Uterus (tissue), 4 donors: ENCODE measurements at places on chromosomes 5 and 9. TPM values are rescaled to one million over a fixed set of nuclear protein-coding genes. Genes with fewer than 3 reads are reported as not detected.

CDH9 gene
- not detected for total RNA-seq

SH2D3C gene
- total RNA-seq, result 16.7 TPM

ENTPD2 gene
- 2.4 TPM for total RNA-seq

DNA sequence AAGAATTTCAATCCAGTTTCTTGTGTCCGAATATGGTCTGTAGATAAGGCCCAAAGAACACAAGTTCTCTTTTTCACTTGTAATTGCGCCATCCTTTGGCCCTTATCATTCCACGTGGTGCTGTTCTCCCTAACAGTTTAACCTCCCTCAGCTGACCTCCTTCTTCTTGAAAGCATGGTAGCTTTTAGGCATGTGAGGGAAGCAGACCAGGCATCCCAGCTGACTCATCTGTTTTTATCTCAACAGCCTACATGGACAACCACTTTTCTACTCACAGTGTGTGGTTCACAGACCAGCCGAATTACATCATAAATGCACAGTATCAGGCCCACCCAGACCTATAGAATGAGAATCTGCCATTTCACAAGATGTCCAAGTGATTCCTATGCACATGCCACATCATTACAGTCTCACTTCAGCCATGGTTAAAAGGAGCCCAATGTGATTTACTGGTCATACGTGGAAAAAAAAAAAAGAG lies 26.9 kb upstream of the PLIN2 start:
- H3K27me3 ChIP-seq, result no peaks in the 10 kb centered on the region
- H3K27ac ChIP-seq, result peak overlapping the region; percentile 62
- peak; percentile 88 for DNase-seq
- no peaks in the 10 kb centered on the region for H3K4me1 ChIP-seq
- no peaks in the 10 kb centered on the region for H3K36me3 ChIP-seq

DNA sequence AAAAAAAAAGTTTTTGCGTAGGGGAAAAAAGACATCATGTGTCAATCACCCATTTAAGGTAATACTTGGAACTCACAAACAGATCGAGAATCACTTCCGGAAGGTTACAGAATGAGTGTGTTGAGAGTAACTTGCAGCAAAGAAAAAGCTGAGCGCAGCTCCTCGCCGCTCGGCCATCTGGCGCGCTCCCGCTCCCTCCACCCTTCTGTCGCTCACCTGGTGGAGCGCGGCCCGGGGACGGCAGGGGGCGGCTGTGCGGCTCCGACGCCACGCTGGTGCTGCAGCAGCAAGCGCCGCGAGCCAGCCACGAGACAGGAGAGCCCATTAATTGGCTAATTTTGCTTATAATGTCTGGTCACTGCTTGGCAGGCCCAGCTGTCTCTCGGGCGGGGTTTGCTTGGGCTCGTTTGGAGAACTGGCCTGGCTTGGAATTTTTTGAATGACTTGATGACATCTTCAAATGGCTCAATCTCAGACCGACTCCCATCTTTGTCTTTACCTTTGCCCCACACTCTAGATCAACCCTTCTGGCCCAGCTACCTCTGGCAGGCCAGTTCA lies 601.8 kb downstream of the CCDC171 start:
- no peaks in the 10 kb centered on the region for H3K36me3 ChIP-seq
- H3K4me3 ChIP-seq, result no peak overlapping the region
- DNase-seq, result no peak

- H3K27me3 ChIP-seq, result no peaks in the 10 kb centered on the region
- H3K27ac ChIP-seq, result no peak overlapping the region
- no peaks in the 10 kb centered on the region for H3K36me3 ChIP-seq
- H3K4me1 ChIP-seq, result no peaks in the 10 kb centered on the region
- H3K4me3 ChIP-seq, result no peak overlapping the region
- no peak for DNase-seq
Observed at GRCh38 chr9:72464857-72465592, 56.4 kb upstream of the TMC1 start.

NDUFA8 gene
- total RNA-seq, result 36.8 TPM

DNA sequence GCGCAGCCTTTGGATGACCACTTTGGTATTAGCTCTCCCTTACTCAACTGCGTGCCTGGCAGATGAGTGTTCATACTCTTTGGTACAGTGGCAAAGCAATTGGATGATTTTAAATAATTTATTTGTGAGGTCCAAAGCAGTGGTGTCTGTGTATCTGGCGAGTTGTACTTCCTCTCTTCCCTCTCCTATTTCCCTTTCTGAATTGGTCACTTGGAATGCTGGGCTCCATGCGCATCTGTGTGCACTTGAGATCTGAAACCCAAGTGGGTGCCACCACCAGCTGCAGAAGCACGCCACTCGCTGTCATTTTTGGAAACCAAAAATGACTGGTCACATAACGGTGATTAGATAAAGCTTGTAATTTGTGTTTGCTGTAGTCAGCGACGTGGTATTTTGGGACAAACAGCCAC lies 386.0 kb upstream of the KLF4 start:
- H3K4me1 ChIP-seq, result no peaks in the 10 kb centered on the region
- no peak overlapping the region for H3K4me3 ChIP-seq
- H3K27me3 ChIP-seq, result no peaks in the 10 kb centered on the region
- DNase-seq, result no peak

- DNase-seq, result no peak
- H3K36me3 ChIP-seq, result no peaks in the 10 kb centered on the region
- H3K4me3 ChIP-seq, result no peak overlapping the region
- no peak overlapping the region for H3K27ac ChIP-seq
Observed at GRCh38 chr5:172494630-172495505, 40.5 kb upstream of the SH3PXD2B start.

MARVELD2 gene
- total RNA-seq, result 0.26 TPM

- H3K27me3 ChIP-seq, result no peaks in the 10 kb centered on the region
- no peaks in the 10 kb centered on the region for H3K4me1 ChIP-seq
- no peaks in the 10 kb centered on the region for H3K36me3 ChIP-seq
- H3K27ac ChIP-seq, result no peak overlapping the region
Observed at GRCh38 chr5:164627021-164627420, 1121.6 kb downstream of the MAT2B start.

- H3K27ac ChIP-seq, result no peak overlapping the region
- no peaks in the 10 kb centered on the region for H3K4me1 ChIP-seq
- DNase-seq, result no peak
- H3K27me3 ChIP-seq, result no peaks in the 10 kb centered on the region
Observed at GRCh38 chr5:59922220-59922619, 28.7 kb upstream of the PDE4D start.

GRCh38 chr5:71475788-71476384 lies 20.4 kb downstream of the BDP1 start:
- no peaks in the 10 kb centered on the region for H3K27me3 ChIP-seq
- H3K27ac ChIP-seq, result no peak overlapping the region
- H3K4me1 ChIP-seq, result no peaks in the 10 kb centered on the region
- no peak for DNase-seq

DNA sequence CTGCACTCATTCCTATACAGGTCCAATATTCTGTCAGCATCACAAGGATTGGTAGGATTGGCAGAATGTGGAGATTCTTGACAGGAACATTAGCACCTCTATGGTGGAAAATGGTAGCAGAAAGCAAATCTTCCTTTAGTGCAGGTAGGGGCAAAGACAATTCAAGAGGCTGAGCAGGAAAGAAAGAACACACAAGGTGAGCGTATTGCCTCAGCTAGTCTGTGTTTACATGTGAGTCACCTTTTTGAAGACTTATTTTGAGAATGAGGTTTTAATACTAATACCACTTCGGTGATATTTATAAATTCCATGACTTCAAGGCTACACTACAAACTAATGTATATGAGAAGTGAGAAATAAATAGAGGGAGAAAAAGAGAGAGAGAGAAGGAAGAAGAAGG lies 717.0 kb downstream of the BRINP1 start:
- H3K4me3 ChIP-seq, result no peak overlapping the region
- H3K27me3 ChIP-seq, result no peaks in the 10 kb centered on the region
- no peak overlapping the region for H3K27ac ChIP-seq
- DNase-seq, result no peak
- no peaks in the 10 kb centered on the region for H3K4me1 ChIP-seq
- H3K36me3 ChIP-seq, result no peaks in the 10 kb centered on the region

TTF1 gene
- 7.9 TPM for total RNA-seq

- no peaks in the 10 kb centered on the region for H3K36me3 ChIP-seq
- DNase-seq, result no peak
- no peak overlapping the region for H3K4me3 ChIP-seq
- no peaks in the 10 kb centered on the region for H3K27me3 ChIP-seq
- H3K4me1 ChIP-seq, result no peaks in the 10 kb centered on the region
- no peak overlapping the region for H3K27ac ChIP-seq
Observed at GRCh38 chr9:136947028-136947891, 2.2 kb downstream of the C8G start.

GM2A gene
- total RNA-seq, result 14.7 TPM

DNA sequence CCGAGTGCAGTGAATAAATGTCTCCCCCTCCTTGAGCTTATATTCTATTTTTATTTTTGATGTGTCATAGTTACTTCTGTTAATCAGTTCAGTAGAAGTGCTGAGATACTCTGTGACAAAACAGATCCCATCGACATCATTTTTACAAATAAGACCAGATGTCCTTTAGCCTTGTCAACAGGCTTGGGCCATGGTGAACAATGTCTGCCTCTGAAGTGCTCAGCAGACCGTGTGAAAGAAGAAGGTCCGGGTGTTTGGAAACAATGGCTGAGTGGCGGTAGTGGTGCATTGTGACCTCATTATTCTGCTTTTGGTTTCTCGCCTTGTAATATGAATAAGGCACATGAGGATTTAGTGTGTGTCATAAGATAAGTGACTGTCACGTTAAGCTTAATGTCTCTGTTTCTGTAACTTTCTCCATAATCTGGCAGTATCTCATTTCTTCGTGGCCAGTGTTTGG lies 71.2 kb downstream of the SYK start:
- no peak overlapping the region for H3K27ac ChIP-seq
- no peak overlapping the region for H3K4me3 ChIP-seq
- H3K27me3 ChIP-seq, result no peaks in the 10 kb centered on the region
- H3K4me1 ChIP-seq, result no peaks in the 10 kb centered on the region
- no peak for DNase-seq

DNA sequence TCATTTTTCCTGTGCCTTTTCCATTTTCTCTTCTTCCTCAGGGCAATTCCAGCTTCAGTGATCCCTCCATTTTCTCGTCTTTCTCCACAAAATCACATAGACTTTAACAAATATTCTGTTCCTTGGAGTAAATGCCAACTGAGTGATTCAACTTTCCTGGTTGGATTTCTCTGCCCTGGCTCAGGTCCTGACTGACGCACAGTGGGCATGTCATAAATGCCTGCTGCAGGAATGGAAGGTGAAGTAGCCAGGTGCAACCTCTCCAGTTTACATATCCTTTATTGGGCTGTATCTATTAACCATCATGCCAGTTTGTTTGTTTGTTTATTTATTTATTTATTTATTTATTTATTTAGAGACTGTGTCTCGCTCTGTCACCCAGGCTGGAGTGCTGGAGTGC lies 95.1 kb downstream of the MEF2C start:
- H3K4me3 ChIP-seq, result no peak overlapping the region
- no peak for DNase-seq
- no peaks in the 10 kb centered on the region for H3K36me3 ChIP-seq
- H3K27ac ChIP-seq, result peak overlapping the region; percentile 19

DNA sequence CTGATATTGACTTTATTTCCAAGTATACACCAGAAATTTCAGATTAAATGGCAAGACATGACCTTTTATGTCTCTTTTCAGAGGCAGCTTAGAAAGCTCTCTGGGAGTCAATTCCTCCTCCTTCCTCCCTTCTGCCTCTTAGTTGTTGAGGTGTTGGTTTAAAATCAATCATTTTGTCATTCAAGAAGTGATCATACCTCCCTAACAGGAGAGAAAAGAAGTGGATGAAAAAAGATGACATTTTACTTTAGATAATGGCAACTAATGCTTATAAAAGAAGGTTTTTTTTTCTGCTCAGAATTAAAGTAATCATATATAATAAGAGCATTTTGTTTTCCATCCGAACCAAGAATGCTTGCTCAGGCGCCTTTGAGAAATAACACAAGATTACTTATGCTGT lies 448.7 kb downstream of the CTNND2 start:
- no peak overlapping the region for H3K4me3 ChIP-seq
- no peaks in the 10 kb centered on the region for H3K27me3 ChIP-seq

DNA sequence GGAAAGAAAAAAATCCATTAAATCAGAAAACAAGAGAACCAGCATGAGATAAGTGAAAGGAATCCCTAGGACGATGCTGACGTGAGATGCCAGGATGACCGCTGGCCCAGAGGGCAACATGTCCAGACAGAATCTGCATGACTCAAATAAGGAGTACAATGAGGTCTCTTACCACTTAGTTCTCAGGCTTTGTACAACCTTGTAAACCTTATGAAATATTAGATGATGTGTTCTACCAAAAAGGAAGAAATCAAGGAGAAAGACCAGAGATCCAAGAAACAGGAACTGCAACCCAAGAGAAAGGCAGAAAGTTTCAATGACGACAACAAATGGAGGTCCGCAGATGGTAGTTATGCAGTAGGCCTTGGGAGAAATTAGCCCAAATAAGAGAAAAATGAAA lies 2.8 kb upstream of the GPR150 start:
- DNase-seq, result no peak
- H3K27me3 ChIP-seq, result no peaks in the 10 kb centered on the region
- no peaks in the 10 kb centered on the region for H3K36me3 ChIP-seq
- no peak overlapping the region for H3K27ac ChIP-seq
- peaks cover 5% of the 10 kb centered on the region for H3K4me1 ChIP-seq

PCDHGA6 gene
- total RNA-seq, result 4.4 TPM

- H3K4me1 ChIP-seq, result peaks cover 7% of the 10 kb centered on the region
- no peak overlapping the region for H3K4me3 ChIP-seq
- peak overlapping the region; percentile 51 for H3K27ac ChIP-seq
- DNase-seq, result no peak
Observed at GRCh38 chr9:134406366-134407120, 80.3 kb downstream of the RXRA start.

DNA sequence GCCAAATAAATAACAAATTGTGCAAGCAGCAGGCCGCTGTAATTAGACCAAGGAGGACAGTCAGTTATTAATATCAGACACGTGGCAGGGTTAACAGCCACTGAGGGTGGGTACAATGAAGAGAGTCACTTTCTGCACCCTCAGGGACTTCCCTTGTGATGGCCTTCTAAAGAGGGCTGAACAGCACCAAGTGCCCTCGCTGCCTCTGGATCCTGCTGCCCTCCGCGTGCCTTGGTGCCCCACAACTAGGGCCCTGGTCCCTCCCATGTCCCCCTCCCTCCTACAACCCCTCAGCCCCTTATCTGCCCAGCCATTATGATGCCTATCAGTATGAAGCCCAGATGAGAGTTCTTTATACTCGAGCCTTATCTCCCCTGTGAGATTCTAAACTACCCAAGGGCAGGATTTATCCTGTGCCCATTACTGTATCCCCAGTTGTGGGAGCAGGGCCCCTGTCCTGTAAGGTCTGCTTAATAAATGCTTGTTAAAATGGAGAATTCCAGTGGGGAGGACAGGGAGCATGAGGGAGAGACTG lies 37.3 kb downstream of the PCDH1 start:
- no peaks in the 10 kb centered on the region for H3K36me3 ChIP-seq
- H3K4me1 ChIP-seq, result peaks cover 14% of the 10 kb centered on the region
- no peak overlapping the region for H3K4me3 ChIP-seq
- DNase-seq, result no peak

SLC6A18 gene
- not detected for total RNA-seq

GRCh38 chr5:143045062-143045461 lies 274.9 kb downstream of the ARHGAP26 start:
- no peaks in the 10 kb centered on the region for H3K4me1 ChIP-seq
- no peak for DNase-seq
- H3K27me3 ChIP-seq, result no peaks in the 10 kb centered on the region
- no peak overlapping the region for H3K4me3 ChIP-seq
- no peaks in the 10 kb centered on the region for H3K36me3 ChIP-seq

GRCh38 chr9:17116400-17116837 lies 18.4 kb upstream of the CNTLN start:
- H3K27ac ChIP-seq, result no peak overlapping the region
- H3K36me3 ChIP-seq, result no peaks in the 10 kb centered on the region
- H3K27me3 ChIP-seq, result no peaks in the 10 kb centered on the region
- no peak overlapping the region for H3K4me3 ChIP-seq
